ENCODE measurements at places on chromosomes 6 and 20. TPM values are rescaled to one million over a fixed set of nuclear protein-coding genes. Genes with fewer than 3 reads are reported as not detected.

PRDM13 gene
- 16.6 TPM for total RNA-seq

E2F1 gene
- 11.6 TPM for total RNA-seq

SPATS1 gene
- total RNA-seq: not detected

SHLD1 gene
- total RNA-seq: 10.4 TPM

OR2B6 gene
- total RNA-seq: not detected

PRRT1 gene
- 1.6 TPM for total RNA-seq

RBPJL gene
- total RNA-seq: not detected

SSTR4 gene
- not detected for total RNA-seq

HSPA1L gene
- total RNA-seq: 4.8 TPM

LY6G5C gene
- 1.9 TPM for total RNA-seq

CDKAL1 gene
- total RNA-seq: 40.7 TPM

DEFB124 gene
- not detected for total RNA-seq

COL21A1 gene
- total RNA-seq: 44.6 TPM

TBX18 gene
- 38.1 TPM for total RNA-seq

TNFRSF6B gene
- 5.4 TPM for total RNA-seq

TMEM200A gene
- 31.0 TPM for total RNA-seq

IL17A gene
- total RNA-seq: not detected

SLC26A8 gene
- 1.4 TPM for total RNA-seq

C6orf118 gene
- total RNA-seq: 1.5 TPM

TAAR9 gene
- total RNA-seq: not detected

CTCFL gene
- total RNA-seq: 0.27 TPM

IRF4 gene
- 7.6 TPM for total RNA-seq

CST2 gene
- not detected for total RNA-seq

CD40 gene
- 3.1 TPM for total RNA-seq

TAB2 gene
- 70.0 TPM for total RNA-seq

SLC4A11 gene
- 1.8 TPM for total RNA-seq

MYLK2 gene
- total RNA-seq: 2.5 TPM

CLDN20 gene
- not detected for total RNA-seq

TCP11 gene
- total RNA-seq: 0.99 TPM

TP53TG5 gene
- not detected for total RNA-seq

PRPH2 gene
- total RNA-seq: 147 TPM

PBOV1 gene
- total RNA-seq: not detected

SLC17A3 gene
- total RNA-seq: not detected
